ENCODE measurements at places on chromosomes 11 and 22. TPM values are rescaled to one million over a fixed set of nuclear protein-coding genes. Genes with fewer than 3 reads are reported as not detected.

Gene PLEKHB1
- 3.8 TPM for polyA plus RNA-seq

- H3K27ac ChIP-seq: no peak overlapping the region
- H3K36me3 ChIP-seq: no peaks in the 10 kb centered on the region
- H3K4me1 ChIP-seq: peaks cover 7% of the 10 kb centered on the region
- no peak overlapping the region for H3K4me3 ChIP-seq
- peaks cover 44% of the 10 kb centered on the region for H3K27me3 ChIP-seq
- no peak for DNase-seq
These were observed 103.6 kb downstream of the NECTIN1 start for GRCh38 chr11:119625206-119625978.

Gene SYCE3
- not detected for polyA plus RNA-seq

- peaks cover 9% of the 10 kb centered on the region for H3K4me1 ChIP-seq
- no peaks in the 10 kb centered on the region for H3K36me3 ChIP-seq
- no peak for DNase-seq
- H3K27ac ChIP-seq: no peak overlapping the region
- H3K4me3 ChIP-seq: no peak overlapping the region
These were observed 21.6 kb upstream of the CTSC start for GRCh38 chr11:88359114-88359513.

Gene OR51A4
- not detected for polyA plus RNA-seq

Gene TSPAN4
- 3.2 TPM for polyA plus RNA-seq

Gene PGA4
- polyA plus RNA-seq: not detected

DNA sequence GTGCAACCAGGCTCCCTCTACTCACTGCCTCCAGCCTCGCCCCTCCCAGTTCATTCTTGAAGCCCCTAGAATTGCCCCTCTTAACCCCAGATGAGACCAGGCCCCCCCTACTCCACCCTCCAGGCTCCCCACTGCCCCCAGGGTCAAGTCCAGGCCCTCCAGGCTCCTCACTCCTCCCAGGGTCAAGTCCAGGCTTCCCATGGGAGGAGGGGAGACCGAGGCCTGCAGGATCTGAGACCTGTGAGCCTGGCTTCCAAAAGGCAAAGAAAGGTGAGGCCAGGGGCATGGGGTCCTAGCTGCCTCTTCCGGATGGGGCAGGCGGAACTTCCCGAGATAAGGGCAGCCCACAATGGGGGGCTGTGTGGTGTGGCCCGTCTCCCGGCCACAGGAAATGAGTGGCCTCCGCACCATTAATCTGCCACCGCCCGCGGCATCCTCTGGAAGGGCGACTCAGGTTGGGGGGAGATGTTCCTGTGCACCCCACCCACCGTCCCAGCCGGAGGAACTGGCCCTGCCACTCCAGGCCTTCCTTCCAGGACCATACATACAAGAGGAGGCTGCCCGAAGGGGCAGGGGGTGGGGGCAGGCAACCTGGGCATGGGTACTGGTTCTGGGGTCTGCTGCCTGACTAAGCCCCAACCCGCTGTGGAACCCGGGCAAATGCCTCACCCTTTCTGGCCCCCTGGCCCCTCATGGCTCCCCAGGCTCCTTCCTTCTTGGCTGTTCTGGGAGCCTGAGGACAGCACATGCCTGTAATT is 35.1 kb upstream of the WNT11 start:
- peaks cover 3% of the 10 kb centered on the region for H3K27me3 ChIP-seq
- H3K36me3 ChIP-seq: no peaks in the 10 kb centered on the region
- no peak for DNase-seq
- no peak overlapping the region for H3K4me3 ChIP-seq
- H3K4me1 ChIP-seq: peaks cover 7% of the 10 kb centered on the region
- H3K27ac ChIP-seq: no peak overlapping the region

DNA sequence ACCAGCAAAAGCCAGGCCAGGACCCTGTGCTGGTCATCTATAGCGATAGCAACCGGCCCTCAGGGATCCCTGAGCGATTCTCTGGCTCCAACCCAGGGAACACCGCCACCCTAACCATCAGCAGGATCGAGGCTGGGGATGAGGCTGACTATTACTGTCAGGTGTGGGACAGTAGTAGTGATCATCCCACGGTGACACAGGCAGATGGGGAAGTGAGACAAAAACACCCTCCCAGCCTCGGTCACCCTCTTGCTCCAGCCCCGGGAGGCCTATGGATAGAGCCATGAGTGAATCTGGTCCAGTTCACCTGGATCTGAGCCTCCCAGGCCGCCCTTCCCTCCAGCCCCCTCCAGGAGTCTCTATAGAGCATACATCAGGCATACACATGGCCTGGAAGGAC is 115.2 kb upstream of the IGLL5 start:
- H3K4me3 ChIP-seq: no peak overlapping the region
- H3K27ac ChIP-seq: no peak overlapping the region
- peaks cover 10% of the 10 kb centered on the region for H3K27me3 ChIP-seq
- peaks cover 36% of the 10 kb centered on the region for H3K4me1 ChIP-seq
